ENCODE measurements at places on chromosomes 5 and 9. TPM values are rescaled to one million over a fixed set of nuclear protein-coding genes. Genes with fewer than 3 reads are reported as not detected.

Gene UGT3A2
- total RNA-seq, result not detected

Gene PCDHB8
- 0.59 TPM for total RNA-seq

Gene FOXI1
- total RNA-seq, result 0.21 TPM

Gene SPOCK1
- 11.1 TPM for total RNA-seq

Gene SV2C
- 0.24 TPM for total RNA-seq

Data from left colon (tissue), 2 donors.